ENCODE measurements at places on chromosomes 4 and X.

DNA sequence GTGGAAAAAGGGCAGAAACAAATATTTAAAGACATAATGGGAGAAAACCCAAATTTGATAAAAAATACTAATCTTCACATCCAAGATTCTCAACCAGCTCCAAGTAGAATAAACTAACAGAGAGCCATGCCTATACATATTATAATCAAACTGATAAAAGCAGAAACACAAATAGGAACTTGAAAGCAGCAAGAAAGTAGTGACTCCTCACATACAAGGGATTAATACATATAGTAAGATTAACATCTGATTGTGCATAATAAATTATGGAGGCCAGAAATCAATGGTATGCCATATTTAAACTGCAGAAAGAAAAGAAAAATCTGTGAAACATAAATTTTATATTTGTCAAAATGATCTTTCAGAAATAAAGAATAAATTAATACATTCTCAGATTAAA is 454.3 kb upstream of the PCDH10 start:
- no peak overlapping the region for H3K4me3 ChIP-seq
- H3K27ac ChIP-seq = no peak overlapping the region
- no peaks in the 10 kb centered on the region for H3K4me1 ChIP-seq
- peaks cover 2% of the 10 kb centered on the region for H3K36me3 ChIP-seq
- DNase-seq = no peak
- H3K27me3 ChIP-seq = no peaks in the 10 kb centered on the region

- H3K4me1 ChIP-seq = no peaks in the 10 kb centered on the region
- no peaks in the 10 kb centered on the region for H3K27me3 ChIP-seq
- H3K4me3 ChIP-seq = no peak overlapping the region
- H3K36me3 ChIP-seq = no peaks in the 10 kb centered on the region
- H3K27ac ChIP-seq = no peak overlapping the region
Observed at GRCh38 chrX:120999413-120999812, 13.9 kb upstream of the CT47A1 start.

DNA sequence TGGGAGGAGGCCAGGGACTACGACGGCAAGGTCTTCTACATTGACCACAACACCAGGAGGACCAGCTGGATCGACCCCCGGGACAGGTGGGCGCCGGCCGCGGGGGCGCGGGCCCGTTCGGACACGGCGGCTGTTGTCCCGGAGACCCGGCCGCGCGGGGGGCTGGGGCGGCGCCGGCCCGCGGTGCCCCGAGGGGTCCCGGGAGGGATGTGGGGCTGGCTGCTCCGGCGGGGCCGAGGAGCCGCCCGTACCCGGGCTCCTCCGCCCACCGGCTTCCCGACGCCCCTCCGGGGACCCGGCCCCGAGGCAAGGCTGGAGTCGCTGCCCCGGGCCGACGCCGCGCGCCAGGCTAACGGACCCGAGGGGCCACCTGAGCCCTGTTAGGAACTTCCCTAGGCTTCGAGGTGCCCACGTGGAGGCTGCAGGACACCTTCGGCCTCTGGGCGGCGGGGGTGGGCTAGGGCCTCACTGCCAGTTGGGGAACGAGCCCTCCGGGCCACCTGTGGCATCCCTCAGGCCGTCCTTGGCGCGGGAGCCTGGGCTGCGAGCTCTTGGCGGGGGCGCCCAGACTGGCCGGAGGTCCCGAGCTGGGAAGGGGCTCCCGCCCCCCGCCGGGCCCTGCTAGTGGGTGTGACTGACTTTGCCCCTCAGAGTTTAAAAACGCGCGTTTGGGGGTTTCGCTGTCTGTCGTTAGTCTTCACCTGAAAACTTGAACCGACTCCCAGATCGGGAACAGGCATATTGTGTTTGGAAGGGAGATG is 660 bp downstream of the WWC2 start:
- no peak overlapping the region for H3K27ac ChIP-seq
- H3K4me3 ChIP-seq = peak overlapping the region; percentile 32
- no peak for DNase-seq
- peaks cover 33% of the 10 kb centered on the region for H3K27me3 ChIP-seq
- no peaks in the 10 kb centered on the region for H3K36me3 ChIP-seq
- no peaks in the 10 kb centered on the region for H3K4me1 ChIP-seq

DNA sequence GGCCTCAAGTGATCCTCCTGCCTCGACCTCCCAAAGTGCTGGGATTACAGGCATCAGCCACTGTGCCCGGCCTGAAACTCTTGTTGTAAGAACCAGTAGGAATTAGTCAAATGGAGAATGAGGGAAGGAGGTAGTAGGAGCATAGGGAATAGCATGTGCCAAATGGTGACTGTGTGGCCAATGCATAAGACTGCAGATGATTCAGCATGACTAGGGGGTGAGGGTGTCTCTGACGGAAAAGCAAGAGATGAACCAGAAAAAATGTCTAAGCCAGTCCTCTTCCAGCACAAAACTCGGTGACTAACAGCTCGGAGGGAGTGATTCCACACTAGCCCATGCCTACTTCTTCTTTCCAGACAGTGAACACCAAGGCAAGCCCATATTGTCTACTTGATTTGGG is 58.2 kb upstream of the DUSP21 start:
- H3K4me1 ChIP-seq = no peaks in the 10 kb centered on the region
- no peaks in the 10 kb centered on the region for H3K27me3 ChIP-seq
- no peak overlapping the region for H3K27ac ChIP-seq
- no peak for DNase-seq
- no peaks in the 10 kb centered on the region for H3K36me3 ChIP-seq
- no peak overlapping the region for H3K4me3 ChIP-seq

- H3K36me3 ChIP-seq = peaks cover 1% of the 10 kb centered on the region
- peaks cover 6% of the 10 kb centered on the region for H3K4me1 ChIP-seq
- H3K27ac ChIP-seq = no peak overlapping the region
Observed at GRCh38 chr4:76256032-76256431, 4.5 kb downstream of the FAM47E start.

DNA sequence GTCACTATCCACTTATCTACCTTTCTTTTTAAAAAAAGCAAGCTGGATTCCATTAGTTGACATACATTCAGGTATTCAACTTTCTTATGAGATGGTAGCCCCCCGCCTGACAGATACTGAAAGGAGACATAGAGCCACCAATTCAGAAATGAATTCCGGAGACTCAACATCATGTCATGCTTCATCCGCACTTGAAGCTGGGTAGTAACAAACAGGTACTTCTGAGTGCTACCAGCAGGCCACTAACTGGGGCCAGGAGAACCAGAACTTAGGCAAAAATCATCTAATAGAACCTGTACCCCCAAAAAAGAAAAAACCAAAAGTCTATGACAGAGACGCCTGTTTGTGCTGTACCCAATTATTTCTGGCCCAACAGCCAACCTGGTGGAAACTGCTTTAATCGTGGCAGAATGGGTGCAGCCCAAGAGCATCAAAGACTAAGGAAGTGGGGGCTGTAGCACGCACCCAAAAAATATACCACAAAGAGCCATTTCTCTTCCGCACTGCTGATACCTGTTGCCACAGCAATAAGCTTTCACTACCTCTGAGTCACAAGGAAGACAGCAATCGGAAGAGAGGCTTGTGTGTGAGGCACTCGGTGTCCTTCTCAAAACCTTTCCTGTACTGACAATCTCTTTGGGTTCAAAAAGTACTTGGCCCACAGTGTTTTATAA is 84.8 kb downstream of the AFAP1 start:
- DNase-seq = peak; percentile 36
- peak overlapping the region; percentile 66 for H3K4me3 ChIP-seq
- H3K4me1 ChIP-seq = peaks cover 46% of the 10 kb centered on the region
- H3K27me3 ChIP-seq = no peaks in the 10 kb centered on the region

DNA sequence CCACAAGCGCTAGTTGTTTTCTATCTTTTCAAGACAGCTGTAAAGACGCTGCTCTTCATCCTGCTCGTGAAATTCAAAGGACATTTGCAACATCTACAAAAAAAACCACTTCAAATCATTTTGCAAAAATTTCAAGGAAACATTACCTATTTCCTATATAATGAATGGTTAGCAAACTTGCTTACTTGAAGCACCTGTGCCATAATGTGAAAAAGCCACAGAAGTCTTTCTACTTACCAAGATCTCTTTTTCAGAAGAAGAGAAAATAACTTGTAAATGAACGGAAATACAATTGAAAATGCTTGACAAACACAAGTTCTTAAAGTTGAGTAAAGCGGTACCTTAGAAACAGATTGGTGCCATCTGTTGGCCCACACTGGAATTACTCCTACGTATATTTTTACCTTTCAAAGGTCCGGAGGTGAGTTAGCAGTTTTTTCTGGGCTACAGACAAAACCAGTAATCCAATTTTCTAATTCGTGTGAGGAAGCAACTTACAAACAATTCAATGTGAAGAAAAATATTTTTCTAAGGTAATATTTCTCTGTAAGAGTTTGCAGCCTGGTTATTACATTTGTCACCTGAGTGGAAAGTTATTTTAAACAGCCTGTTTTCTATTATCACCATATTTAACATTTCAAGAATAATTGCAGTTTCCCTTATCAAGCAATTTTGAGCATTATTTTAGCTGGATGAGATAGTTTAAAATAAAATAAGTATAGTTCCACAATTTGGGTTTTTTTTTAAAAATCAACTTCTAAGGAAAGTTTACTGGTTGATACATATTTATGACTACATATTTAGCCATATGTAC is at the start of gene TLR6:
TSS of gene TLR6 (minus strand) at position 294 of the 814 bp plus-strand sequence. CDS start 27,344 bp downstream, outside the sequence.
- peak; percentile 42 for DNase-seq
- peak within 1 kb of the TSS; percentile 9 for H3K27ac ChIP-seq
- peak within 1 kb of the TSS; percentile 67 for H3K4me3 ChIP-seq
- peaks cover 5% of the 10 kb centered on the region for H3K36me3 ChIP-seq

DNA sequence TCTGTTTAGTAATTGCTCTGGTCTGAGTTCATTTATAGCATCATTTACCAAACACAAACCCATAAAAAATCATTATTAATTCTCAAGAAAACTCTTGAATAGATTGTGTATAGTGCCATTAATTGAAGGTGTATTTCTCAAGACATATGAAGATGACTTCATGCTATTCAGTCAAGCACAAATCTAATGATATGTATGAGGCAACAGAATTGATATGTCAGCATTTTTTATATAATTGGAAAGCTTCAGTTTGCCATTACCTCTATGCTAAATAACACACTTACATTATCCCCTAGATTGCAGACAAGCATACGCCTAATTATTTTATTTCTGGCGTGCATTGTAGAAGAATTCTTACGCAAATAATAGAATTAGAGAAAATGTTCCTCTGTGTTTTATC is 461.8 kb downstream of the PDHA2 start:
- H3K4me1 ChIP-seq = no peaks in the 10 kb centered on the region
- no peak overlapping the region for H3K4me3 ChIP-seq
- H3K36me3 ChIP-seq = no peaks in the 10 kb centered on the region
- no peak overlapping the region for H3K27ac ChIP-seq
- no peaks in the 10 kb centered on the region for H3K27me3 ChIP-seq

DNA sequence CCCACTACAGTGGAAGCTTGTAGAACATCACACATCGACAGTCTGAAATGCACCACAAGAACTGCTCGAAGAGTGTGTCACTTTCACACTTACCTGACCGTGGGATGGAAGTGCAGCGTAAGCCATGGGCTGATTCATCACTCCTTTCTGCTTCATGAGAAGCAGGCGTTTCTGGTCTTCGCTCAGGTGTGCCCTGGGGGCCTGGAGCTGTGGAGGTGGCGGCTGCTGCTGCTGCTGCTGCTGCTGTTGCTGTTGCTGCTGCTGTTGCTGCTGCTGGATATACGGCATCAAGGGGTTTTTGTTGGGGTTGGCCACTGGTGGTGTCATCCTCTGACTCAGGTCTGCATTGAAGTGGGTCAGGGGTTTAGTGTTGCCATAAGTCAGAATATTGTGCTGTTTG is 223.6 kb downstream of the MGST2 start:
- H3K4me3 ChIP-seq = no peak overlapping the region
- peaks cover 4% of the 10 kb centered on the region for H3K36me3 ChIP-seq
- peaks cover 9% of the 10 kb centered on the region for H3K27me3 ChIP-seq

DNA sequence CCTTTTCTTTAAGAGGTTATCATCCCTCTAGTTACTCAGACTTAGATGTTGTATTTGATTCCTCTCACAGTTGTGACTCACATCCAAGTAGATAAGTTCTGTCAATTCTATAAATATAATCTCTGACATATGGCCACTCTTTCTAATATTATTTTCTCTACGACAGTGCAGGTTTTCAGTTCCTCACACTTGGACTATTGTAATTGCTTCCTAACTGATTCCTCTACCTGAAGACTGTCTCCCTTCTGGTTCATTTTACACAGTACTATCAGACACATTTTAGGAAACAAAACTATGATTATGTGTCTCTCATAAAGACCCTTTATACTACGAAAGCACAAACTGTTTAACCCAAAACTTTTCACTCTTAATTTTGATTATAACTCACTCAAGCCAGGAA is 31.3 kb upstream of the GNRHR start:
- DNase-seq = no peak
- H3K4me1 ChIP-seq = no peaks in the 10 kb centered on the region
- H3K36me3 ChIP-seq = no peaks in the 10 kb centered on the region
- no peak overlapping the region for H3K27ac ChIP-seq

- H3K36me3 ChIP-seq = no peaks in the 10 kb centered on the region
- no peak overlapping the region for H3K27ac ChIP-seq
Observed at GRCh38 chr4:69910016-69910782, 20.7 kb upstream of the CSN1S1 start.

DNA sequence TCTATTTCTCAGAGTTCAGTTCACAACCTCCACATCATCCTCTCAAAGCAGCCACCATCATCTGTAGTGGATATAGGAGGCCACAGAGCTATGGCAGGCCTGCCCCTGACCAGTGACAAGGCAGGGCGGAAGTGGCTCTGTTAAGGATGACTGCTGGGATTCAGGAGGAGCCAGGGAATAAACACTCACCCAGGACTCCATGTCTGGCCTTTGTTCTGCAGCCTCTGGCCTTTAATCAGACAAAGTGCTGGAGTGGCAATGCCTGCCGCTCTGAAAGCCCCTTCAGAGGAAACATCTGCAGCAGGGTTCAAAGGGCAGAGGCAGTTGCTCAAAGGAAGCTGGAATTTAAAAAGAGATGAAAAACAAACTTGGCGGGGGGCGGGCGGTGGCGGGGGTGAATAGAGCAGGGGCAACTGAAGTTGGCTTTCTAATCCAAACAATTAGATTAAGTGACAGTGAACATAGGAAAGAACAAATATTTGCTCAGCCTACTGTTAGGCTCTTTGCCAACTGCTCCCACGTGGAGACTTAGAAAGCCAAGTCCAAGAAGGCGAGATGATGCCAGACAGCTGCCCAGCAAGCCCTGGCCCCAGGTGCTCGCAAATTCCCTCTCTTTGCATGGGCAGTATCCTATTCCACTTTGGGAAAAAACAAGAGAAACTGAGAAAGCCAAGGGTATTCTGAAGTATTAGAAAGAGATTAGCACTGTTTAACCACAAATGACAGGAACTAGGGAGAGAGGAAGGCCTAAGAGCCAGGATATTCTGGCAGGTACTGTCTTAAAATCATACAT is 5.5 kb downstream of the MPP1 start:
- H3K4me3 ChIP-seq = no peak overlapping the region
- H3K4me1 ChIP-seq = peaks cover 17% of the 10 kb centered on the region
- no peak for DNase-seq

DNA sequence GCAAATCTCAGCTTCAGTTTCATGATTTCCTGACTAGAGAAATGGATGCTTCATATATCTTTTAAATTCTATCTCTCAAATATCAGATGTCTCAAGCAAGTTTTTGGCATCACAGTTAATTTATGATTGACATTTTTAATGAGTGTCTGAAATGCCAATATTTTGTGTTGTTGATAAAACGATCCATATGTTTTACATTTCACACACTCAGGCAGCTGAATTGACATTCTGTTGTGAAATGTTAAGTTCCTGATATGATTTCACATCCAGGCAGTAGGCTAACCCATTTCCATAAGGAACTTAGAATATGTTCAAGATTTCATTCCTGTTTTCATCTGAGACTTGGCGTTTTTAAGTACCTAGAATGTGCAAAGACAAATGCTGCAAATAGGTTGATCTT is 650.6 kb downstream of the PCDH18 start:
- no peak overlapping the region for H3K27ac ChIP-seq
- H3K4me3 ChIP-seq = no peak overlapping the region
